Stimulated activated CD4-positive, alpha-beta T cell treated with anti-CD3 and anti-CD28 coated beads, Interleukin-15, amount 100 ng/mL, for 48 hours (primary cell): ENCODE measurements at places on chromosomes 3 and 15.

- DNase-seq = peak; percentile 36
Measured at GRCh38 chr3:18556001-18556408, 130.9 kb upstream of the SATB1 start.

DNA sequence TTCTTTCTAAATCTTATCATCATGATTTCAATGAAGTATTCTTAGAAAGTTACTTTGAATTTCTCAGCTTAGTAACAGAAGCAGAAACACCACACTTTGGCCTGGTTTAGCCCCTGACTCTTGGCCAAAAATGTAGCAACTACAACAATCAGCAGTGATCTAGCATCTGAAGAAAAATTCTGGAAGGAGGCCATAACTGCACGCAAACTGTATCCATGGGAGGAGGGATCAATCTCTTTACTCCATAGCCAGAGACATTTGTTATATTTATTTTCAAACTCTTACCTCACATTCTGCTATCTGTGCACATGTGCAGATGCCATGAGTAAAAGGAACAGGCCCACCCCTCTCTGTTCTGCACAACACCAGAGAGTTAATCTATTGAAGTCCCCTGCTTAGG, 251.0 kb upstream of the P2RY1 start:
- no peak for DNase-seq

DNA sequence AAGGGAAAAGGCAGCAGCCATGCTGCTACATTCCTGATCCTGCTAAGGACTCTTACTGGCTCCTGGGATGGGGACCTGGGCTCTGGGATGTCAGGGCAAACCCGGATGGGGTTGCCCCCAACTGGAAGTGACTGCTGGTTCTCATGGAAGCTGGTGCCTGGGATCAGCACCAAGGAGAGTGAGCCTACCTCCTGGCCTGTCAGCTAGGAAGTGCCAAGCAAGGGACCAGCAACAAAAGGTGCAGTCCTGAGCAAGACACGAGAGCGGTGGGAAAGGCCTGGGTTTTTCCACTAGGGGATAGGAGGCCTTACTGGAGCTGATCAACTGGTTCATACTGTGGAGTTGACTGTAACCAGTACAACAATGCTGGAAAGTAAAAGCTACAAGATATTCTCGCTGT, 47.9 kb upstream of the SYNM start:
- no peak for DNase-seq

DNA sequence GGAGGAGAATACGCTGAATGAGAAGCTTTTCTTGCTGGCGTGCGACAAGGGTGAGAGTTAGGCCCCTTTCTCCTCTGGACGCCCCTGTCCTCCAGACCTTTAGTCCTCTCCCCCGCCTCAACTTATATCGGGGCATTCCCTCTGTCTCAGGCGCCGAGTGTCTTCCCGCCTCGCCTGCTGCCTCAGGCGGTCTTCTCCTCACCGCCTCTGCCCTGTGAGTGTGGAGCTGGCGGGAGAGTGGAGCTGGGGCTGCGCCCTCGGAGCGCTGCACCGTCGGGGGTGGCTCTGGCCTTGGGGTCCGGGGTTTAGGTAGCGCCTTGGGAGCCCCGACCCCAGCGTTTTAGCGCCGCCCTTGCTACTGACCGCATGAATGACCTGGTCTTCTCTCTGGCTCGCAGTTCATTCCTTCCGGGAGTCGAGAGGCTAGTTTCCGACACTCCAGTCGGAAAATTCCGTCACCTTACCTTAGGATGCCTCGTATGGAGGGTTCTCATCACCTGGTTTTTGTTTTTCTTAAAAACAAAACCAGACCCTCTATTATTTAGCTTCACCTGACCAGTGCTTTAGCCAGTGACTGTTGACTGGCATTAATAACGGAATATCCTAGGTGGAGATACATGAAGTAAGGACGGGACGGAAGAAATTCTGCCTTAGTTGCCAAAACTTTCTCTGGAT, 985 bp downstream of the TRPC1 start:
- no peak for DNase-seq

- no peak for DNase-seq
Measured at GRCh38 chr15:57213862-57214261, 162.4 kb upstream of the CGNL1 start.

DNA sequence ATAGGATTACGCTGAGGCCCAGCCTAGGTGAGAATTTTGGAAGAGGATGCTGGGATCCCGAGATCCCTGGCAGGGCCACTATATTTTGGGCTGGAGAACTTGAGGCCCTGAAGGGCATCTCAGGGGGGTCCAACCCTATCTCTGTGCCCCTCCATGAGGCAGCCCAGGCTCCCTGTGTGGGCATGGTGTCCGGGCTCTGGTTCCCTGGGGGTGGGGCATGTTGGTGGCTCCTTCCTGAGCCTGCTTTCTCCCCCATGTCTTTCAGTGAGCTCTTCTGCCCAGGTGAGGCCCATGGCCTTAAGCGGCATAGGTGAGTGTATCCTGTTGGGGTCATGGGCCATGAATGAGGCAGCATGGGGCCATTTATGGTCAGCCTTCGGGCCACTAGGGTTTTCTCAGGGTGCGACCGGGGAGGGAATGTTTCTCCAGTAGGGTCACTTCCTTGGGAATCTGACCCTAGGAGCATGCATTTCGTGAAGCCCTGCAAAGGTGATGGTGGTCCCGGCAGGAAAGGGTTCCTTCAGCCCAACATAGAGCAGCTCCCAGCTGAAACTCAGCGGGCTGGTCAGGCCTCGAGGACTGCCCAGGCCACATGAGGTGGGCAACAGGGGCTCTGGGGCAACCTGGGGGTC, 191.3 kb downstream of the UBE3A start:
- DNase-seq = no peak

DNA sequence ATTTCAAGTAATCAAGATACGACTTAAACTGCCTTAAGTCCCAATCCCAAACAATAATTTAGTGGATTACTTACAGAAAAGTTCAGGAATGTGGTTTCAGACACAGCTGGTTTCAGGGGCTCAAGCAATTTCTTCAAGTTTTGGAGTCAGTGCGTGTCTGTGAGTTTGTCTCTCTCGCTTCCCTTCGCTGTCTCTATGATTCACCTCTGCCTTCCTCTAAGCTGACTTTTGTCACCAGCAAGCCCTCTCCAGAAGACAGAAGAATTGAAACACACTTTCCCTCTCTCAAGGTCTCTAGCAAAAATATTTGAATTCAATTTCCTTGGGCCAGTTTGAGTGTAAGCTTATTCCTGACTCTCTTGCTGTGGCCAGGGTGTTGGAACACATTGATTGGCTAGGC, 392.4 kb downstream of the EDEM1 start:
- no peak for DNase-seq

- DNase-seq = no peak
Measured at GRCh38 chr15:65916664-65917406, 47.5 kb downstream of the RAB11A start.

DNA sequence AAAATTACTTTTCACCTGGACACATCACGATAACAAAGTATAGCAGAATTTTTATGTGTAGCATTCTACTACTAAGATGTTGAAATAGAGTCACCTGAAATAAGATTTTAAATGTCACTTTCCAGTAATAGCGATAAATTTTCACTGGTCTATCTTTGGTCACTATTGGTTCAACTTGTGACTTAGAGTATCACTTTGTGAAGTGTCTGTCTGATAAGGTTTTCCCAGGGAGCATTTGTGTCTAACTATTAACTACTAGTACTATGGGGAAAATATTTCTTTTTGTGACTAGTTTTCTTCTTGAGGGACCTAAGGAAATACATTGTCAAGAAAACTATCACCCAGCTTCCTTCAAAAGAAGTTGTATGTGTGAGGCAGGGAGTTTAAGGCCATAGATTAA, 11.0 kb downstream of the TRPC1 start:
- DNase-seq = no peak

- no peak for DNase-seq
Measured at GRCh38 chr3:156762631-156763185, 63.4 kb upstream of the LEKR1 start.

DNA sequence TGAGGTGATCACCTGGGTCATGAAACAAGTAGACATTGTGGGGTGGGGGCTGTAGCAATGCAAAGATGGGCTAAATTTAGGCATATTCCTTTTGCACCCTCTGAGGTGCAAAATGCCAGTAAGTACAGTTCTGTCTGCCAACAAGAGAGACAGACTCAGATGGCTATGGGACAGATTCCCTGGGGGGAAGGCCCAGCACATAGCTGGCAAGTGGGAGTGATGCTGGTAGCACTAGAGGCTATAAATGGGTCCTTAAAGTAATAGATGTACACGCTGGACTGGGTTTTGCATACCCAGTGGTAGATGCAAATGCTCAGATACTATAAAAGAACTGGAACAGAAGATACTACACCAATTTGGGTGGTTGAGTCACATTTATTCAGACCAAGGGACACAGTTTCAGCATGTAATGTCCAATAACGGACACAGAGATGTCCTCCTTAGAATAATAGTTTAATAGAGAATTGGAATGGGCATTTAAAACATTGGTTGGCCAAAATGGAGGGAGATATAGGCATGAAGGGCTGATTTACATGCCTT, 67.4 kb upstream of the RNU6-1 start:
- no peak for DNase-seq

DNA sequence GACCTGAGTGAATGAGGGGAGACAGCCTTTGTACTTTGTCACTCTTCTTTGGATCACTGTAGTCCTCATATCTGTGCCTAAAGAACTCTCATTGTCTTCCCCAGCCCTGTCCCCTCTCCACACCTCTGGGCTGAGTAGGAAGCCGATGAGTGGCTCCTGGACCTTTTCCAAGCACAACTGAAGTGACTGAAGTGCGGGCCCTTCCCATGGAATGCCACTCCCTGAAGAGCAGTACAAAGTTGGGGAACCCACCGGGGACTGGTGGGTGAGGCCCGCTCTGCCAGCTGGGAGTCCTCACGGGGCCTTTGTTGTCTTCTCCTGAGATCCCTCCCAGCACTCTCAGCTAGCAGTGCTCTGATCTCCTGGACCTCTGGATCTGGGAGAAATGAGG, 90.1 kb downstream of the AAGAB start:
- no peak for DNase-seq

- no peak for DNase-seq
Measured at GRCh38 chr15:35937380-35937779, 391.4 kb upstream of the DPH6 start.

GRCh38 chr3:156297582-156297981, 177.2 kb downstream of the KCNAB1 start:
- no peak for DNase-seq

- no peak for DNase-seq
Measured at GRCh38 chr3:79767194-79767904, 449 bp downstream of the ROBO1 start.

DNA sequence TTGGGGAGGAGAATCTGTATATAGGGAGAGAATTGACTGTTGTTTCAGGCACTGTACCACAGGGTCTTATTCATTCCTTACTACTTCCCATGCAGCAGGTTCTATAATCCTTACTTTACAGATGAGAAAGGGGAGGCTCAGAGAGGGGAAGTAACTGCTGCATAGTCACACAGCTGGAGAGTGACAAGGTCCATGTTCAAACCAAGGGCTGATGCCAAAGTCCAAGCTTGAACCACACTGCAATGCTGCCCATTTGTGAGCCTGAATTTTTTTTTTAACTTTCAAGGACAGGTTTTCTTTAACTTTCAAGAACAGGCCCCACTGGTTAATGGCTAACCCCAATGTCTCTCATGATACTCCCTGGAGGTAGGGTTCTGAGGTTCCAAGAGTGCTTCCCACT, 26.2 kb downstream of the RBP2 start:
- DNase-seq = no peak

DNA sequence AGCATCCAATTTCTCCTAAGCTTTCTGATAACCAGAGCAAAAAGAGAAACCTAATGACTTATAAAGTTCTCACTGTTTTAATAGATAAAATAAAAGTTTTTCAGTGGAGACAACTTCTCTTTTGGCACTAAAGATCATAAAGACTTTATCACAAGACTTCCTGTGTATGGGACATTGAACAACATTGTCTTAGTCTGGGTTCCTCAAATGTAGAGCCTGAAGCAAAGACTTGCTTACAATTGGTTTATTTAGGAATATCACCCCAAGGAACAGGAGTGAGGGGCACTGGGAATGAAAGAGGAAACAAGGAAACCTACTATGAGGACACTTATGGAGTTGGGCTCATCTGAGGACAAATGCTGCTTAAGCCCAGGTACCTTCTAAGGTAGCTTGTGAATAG, 127.4 kb downstream of the B3GALNT1 start:
- no peak for DNase-seq

- no peak for DNase-seq
Measured at GRCh38 chr3:64686446-64686908, 1.3 kb downstream of the ADAMTS9 start.

DNA sequence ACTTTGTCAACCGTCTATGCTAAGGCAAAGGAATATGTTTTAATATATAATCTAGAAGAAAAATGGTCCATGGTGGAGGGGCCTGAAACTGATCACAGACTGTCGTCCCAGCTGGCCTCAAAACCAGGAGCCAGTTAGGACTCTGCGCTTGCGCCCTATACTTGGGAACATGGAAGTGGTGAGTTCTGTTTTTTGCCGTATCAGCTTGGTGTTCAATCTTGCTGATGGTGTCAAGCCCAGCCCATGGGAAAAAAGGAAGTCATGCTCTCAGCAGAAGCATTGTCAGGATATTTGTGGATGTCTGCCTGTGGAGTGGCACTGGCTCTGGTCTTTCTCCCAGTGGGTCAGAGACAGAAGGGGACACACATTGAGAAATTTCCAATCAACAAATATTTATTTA, 342.0 kb upstream of the CTDSPL start:
- no peak for DNase-seq

- DNase-seq = no peak
Measured at GRCh38 chr3:72993391-72993790, 3.2 kb upstream of the PPP4R2 start.

DNA sequence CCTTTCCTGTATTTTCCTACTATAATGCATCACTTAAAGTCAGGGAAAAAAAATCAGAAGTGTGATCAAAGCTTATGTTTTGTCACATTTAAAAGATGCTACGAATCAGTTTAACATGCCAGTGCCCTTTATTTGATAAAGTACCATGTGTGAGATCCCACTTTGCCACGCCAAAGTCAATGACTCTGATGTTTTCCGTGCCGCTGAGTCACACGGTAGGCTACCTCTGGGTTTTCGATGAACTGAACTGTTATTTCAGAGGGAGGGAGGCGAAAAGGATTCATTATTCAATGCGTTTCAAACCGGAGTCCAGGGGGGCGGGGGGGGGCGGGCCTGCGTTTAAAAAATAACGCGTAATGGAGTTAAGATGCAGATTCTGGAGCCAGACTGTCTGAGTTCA, 203.0 kb downstream of the ABHD5 start:
- no peak for DNase-seq

- DNase-seq = no peak
Measured at GRCh38 chr3:4855676-4856075, 123.6 kb upstream of the BHLHE40 start.

DNA sequence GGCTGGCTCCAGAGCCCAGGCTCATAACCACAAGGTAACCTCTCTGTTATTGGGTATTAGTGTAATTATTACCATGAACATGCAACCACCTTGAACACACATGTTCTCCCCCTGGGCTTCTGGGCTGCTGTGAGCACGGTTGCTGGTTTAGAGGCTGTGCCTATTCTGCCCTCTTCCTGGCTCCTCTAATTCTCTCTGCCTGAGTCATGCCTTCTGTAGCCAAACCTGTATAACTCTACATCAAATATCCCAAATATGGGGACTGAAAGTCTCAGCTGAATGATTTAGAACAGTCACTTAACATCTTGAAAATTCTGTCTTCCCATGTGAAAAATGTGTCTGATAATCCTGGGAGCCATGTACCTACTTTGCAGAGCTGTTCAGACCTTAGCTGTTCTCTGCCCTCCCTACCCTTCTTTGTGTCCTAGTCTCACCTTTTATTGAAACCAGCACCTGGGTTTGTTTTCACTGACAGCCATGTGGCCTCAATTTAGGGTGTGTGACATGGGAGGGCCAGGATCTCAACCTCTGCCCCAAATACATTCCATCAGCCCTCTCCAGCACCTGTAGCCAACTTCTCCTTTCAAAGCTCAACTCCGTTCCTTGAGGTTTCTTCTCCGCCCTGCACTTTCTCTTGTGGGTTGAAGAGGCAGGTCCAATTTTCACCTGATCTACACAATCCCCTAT, 60.7 kb downstream of the PDZRN3 start:
- DNase-seq = no peak
